ENCODE measurements at places on chromosomes 13 and 19.

DNA sequence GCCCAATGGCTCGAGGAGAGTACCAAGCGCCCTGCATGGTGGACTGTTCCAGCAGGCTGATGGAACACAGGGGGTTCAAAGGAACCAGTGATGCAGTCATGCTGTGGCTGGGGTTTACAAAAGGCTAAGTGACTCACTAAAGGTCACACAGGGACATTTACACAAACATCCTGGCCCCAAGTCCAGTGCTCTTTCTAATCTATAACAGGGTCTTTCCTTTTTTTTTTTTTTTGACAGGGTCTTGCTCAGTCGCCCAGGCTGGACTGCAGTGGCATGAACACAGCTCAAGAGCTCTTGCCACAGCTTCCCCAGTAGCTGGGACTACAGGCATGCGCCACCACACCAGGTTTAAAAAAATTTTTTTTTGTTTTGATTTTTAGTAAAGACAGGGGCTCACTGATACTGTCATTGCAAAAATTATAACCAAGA is 2.8 kb upstream of the SLC25A15 start:
- no peak for DNase-seq

DNA sequence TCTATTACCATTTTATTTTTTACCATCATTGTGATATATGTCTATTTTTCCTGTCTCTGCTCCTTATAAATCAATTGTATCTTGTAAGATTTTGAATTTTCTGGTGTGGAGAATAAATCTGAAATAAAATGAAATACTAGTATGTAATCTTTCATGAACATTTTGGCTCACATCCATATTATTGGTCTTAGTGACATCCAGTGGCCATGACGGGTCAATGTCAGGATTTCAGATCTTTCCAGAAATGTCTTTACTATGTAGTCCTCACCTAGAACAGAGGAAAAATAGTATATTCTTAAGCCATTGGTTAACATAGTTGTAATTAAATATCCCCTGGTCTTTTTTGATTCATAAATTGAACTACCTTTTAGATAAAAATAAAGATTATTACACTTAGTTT is 109.8 kb upstream of the GPC6 start:
- DNase-seq, result no peak

DNA sequence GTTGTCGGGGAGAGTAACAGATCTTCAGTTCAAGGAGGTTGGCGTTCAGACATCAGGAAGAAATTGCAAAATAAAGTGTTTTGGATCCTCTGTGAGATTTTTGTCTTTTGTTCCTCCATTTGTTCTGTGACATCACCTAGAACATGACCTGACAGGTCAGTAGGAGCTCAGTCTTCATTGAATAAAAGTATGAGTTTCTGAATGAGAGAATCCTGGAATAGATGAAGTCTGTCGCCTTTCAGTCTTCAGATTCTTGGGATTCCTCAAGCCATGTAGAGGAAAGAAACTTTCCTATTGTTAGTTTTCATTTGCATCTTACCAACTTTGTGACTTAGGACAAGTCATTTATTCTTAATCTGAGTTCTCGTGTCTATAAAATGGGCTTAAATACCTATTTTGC is 14.4 kb downstream of the ARHGAP35 start:
- no peak for DNase-seq

GRCh38 chr19:30887042-30887441 is 462.2 kb downstream of the TSHZ3 start:
- no peak for DNase-seq

DNA sequence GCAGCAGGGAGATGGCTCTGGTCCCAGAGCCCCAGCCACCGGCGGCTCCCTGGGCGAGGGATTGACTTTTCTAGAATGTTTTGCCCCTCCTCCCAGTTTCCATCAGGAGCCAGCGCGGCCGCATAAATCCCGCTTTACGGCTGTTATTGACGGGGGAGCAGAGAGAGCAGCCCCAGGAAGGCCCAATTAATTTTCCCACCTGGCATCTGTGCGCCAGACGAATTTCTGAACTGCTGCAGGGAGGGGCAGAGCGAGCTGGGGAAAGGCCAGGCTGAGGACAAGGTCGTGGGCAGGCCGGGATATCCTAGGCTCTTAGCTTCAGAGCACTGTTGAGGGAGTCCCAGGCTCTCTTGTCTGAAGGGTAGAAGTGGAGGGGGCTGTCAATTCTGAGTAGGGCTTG is 24.7 kb downstream of the ZNRF4 start:
- no peak for DNase-seq

GRCh38 chr13:97280478-97280877 is 58.3 kb downstream of the MBNL2 start:
- no peak for DNase-seq

DNA sequence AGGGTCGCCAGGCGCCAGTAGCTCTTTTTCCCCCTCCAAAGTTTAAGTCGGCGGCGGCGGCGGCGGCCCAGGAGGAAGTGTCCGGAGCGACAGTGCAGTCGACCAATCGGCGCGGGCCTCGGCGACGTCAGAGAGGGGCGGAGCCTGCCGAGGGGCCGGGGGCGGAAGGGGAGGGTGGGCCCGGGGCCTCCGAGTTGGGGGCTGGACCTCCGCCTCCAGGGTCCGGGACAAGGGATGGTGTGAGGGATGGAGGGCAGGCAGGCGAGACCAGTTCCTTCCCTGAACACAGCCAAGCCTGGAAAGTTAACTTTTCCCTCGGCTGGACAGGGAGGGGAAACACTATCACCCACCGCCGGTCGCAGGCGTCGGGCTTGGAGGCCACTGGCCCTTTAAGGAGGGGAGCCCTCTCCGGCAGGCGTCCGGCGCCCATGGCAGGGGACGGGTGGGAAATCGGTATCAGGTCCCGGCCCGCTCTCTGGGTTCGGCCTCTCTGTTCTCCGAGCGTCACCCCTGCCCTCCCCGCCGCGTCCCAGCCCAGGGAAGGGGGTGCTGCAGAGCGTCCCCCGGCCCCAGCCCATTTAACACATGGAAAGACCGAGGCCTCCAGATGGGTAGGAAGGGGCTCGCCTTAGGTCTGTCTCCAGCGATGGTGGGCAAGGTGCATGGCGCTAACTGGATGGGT is at the start of gene PRKD2:
Gene PRKD2, minus strand, starts transcription at position 81 of the 682 bp plus-strand sequence. CDS start 744 bp downstream, outside the sequence.
- DNase-seq, result peak; percentile 89

- DNase-seq, result no peak
These were observed 19.3 kb downstream of the COL4A2 start for GRCh38 chr13:110326263-110326904.
